ENCODE measurements at places on chromosomes 2 and 18.

DNA sequence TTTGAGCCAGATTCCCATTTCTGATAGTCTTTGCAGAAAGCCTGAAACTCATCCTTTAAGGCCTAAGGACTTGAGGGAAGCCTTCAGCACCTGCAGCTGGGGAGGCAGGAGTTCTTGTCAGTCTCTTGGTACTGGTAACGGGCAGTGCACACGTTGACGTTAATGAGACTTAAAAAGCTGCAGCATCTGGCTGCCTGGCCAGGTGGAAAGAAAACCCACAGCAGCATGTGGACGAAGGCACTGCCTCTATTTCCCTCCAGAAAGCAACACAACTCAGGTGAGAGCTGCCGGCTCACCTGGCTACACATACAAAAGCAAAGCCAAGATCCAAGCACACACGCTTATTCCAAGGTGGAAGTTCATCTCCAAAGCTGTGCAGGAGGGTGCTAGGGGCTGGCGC, 178.8 kb downstream of the ANAPC1 start:
- no peak for DNase-seq
- no peak overlapping the region for H3K4me3 ChIP-seq
- H3K36me3 ChIP-seq = no peaks in the 10 kb centered on the region

DNA sequence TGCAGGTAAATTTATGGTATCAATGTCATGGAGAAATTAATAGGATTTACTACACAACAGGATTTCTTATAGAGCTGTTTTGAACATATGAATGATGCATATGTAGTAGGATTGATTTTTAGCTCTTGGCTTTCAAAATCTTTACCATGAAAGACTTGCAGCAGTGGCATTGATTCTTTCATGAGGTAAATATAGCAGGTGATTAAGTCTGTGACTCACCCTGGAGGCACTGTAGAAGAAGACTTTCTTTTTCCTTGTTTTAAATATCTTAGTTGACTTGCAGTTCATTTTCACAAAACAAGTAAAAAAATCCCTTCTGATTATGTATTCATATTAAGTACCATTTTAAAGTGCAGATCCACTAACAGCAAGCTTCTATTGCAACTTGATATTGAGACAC, 463.0 kb downstream of the FBXO15 start:
- H3K4me1 ChIP-seq = no peaks in the 10 kb centered on the region
- no peak for DNase-seq
- no peak overlapping the region for H3K27ac ChIP-seq
- no peaks in the 10 kb centered on the region for H3K27me3 ChIP-seq
- no peaks in the 10 kb centered on the region for H3K36me3 ChIP-seq
- no peak overlapping the region for H3K4me3 ChIP-seq

DNA sequence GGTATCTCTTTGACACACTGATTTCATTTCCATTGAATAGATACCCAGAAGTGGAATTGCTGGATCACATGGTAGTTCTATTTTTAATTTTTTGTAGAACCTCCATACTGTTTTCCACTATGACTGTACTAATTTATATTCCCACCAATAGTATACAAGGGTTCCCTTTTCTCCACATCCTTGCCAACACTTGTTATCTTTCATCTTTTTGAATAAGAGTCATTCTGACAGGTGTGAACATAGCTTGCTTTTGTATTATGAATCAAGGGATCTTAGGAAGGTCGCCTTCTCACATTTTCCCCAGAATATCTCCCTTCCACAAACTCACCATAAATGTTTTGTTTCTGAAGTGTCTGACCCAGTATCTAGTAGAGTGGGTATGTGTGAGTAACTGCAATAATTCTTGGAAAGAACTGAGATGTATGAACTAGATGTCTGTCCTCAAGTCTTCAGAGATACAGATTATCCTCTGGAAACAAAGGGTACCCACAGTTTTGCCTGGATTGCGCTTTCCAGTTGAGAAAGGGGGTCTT, 17.1 kb upstream of the SP3 start:
- H3K4me1 ChIP-seq = no peaks in the 10 kb centered on the region
- DNase-seq = no peak
- H3K27me3 ChIP-seq = no peaks in the 10 kb centered on the region
- H3K27ac ChIP-seq = no peak overlapping the region

DNA sequence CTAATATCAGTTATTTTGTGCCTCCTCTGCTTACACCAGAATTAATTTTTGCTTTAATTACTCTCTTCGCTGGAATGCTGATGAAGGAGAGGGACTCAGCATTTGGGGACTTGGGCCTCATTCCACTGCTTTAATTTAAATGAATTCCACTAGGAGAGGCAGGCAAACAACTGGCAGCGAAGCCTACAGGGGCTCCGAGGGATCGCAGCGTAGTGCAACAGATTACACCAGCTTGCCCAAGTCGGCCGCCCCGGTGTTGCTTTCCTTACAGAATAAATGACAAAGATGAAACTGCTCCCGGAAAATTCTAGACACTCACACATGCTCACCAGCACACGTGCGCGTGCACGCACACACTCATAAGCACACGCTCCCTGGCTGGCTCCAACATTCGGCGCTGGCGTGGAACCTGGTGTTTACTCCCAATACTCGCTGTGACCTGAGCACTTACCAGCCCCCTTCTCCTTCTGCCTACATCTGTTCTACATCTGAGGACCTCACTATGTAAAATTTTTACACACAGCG, 175.4 kb downstream of the ZNF521 start:
- H3K27ac ChIP-seq = no peak overlapping the region
- DNase-seq = no peak
- H3K4me3 ChIP-seq = no peak overlapping the region
- no peaks in the 10 kb centered on the region for H3K4me1 ChIP-seq
- no peaks in the 10 kb centered on the region for H3K36me3 ChIP-seq
- no peaks in the 10 kb centered on the region for H3K27me3 ChIP-seq

GRCh38 chr2:65025453-65026123, 30.6 kb upstream of the CEP68 start:
- no peak overlapping the region for H3K4me3 ChIP-seq
- H3K27ac ChIP-seq = peak overlapping the region; percentile 57
- no peak for DNase-seq
- H3K4me1 ChIP-seq = peaks cover 17% of the 10 kb centered on the region
- H3K36me3 ChIP-seq = peaks cover 3% of the 10 kb centered on the region

DNA sequence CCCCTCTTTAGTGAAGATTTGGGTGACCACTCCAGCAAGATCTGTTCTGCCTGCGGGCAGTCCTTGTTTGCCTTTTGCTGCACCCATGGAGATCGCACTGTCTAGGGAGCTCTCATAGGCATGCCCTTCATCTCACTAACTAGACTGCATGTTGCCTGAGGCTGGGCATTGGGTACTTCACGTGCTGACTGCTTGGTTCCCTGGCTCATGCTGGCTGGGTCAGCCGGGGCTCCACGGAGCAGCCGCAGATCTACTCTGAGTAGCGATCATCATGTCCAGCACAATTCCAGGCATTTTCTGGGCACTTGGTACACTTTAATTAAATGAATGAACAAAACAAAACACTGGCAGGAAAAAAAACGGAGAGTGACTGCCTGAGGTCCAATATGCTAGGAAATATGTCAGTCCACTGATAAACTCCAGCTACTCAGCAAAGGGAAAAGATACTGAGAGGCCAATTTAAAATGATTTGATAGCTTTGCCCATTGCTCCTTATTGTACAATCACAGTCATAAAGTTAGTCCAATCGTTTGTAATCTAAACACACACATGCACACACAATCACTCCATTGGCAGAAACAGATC, 220.3 kb downstream of the C1D start:
- H3K36me3 ChIP-seq = no peaks in the 10 kb centered on the region
- H3K4me1 ChIP-seq = no peaks in the 10 kb centered on the region
- no peak overlapping the region for H3K27ac ChIP-seq
- no peak overlapping the region for H3K4me3 ChIP-seq
- H3K27me3 ChIP-seq = no peaks in the 10 kb centered on the region

- H3K27ac ChIP-seq = no peak overlapping the region
- H3K27me3 ChIP-seq = no peaks in the 10 kb centered on the region
- no peaks in the 10 kb centered on the region for H3K4me1 ChIP-seq
- no peaks in the 10 kb centered on the region for H3K36me3 ChIP-seq
- no peak overlapping the region for H3K4me3 ChIP-seq
- DNase-seq = no peak
Measured at GRCh38 chr2:9110346-9110884, 96.2 kb upstream of the ASAP2 start.

DNA sequence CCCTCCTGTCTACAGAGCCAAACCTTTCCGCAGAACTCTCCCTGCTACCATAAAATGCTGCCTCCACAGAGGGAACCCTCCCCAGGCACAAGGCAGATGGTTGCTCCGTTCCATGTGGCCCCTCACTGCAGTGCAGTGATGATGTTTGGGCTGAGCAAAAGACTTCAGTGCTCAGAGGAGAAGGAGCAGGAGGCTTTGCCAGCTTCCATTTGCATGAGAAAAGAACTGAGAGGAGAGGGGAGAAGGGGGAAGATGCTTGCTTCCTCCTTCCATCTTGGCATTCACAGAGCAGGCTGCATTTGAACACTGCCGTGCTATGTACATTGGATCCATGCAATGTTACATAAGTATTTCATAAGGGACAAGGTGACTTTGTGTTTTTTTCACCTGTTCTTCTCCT, 46.6 kb upstream of the TMEM200C start:
- no peaks in the 10 kb centered on the region for H3K27me3 ChIP-seq
- no peak for DNase-seq
- H3K4me3 ChIP-seq = no peak overlapping the region
- H3K36me3 ChIP-seq = no peaks in the 10 kb centered on the region
- H3K27ac ChIP-seq = no peak overlapping the region

DNA sequence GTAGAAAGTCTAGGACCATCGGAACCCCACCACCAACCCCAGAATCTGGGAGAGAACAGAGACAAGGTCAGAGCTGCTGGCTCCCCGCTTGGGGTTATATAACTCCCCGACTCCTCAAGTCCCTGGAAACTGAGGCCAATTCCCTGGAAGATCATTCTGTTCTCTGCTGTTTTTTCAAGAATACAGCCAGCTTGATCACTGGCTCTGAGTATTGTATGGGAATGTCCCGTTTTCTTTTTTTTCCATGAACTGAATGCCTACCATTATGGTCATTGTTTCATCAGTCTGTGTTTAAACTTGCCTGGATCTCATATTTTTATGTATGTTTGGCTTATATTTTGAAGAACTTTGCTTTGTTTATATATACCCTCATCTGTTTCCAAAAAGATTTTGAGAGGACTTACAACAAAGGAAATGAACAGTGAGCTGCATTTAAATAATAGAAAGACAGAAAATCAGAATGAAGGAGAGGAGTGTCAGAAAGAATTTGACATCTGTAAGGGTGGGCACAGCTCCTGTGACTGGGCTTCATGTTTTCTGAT, 90.0 kb upstream of the ALPP start:
- H3K36me3 ChIP-seq = no peaks in the 10 kb centered on the region
- H3K27ac ChIP-seq = no peak overlapping the region
- H3K27me3 ChIP-seq = no peaks in the 10 kb centered on the region
- H3K4me3 ChIP-seq = no peak overlapping the region

DNA sequence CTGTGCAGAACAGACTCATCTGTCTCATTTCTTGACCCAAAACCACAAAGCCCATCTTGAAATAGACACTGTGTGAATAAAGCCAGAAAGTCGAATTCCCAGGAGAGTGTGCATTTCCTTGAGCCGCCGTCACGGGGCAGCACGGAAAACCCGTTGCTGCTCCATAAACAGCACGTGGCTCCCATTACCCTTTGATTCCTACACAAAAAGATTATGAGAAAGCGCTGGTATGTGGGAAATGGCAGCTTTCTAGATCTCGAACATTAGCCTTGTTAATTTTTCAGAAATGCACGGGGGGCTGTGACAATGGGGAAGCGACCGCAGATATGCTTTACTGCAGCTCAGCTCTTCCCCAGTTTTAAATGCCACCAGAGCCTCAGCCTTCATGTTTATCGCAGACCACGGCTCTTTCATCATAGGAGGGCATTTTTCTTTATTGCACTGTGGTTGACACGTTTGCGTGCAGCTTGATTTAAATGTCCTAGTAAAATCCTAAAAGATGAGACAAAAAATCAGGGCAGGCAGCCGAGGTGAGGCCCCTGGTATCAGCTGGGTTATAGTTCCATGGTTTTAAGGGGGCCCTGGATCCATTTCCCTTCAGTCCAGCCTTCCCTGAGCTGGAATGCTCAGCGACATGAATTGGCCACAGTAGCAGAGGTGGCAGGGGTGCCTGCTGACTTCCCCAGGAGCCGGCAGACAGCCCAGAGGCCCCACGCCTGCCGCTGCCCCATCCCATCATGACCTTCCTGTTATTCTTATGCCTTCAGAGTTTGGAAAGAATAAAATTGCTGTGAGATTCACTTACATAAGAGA, 249.3 kb downstream of the NDUFA10 start:
- no peaks in the 10 kb centered on the region for H3K36me3 ChIP-seq
- no peak for DNase-seq
- H3K4me3 ChIP-seq = no peak overlapping the region
- no peaks in the 10 kb centered on the region for H3K27me3 ChIP-seq

GRCh38 chr2:123002660-123003248, 1022.3 kb upstream of the CNTNAP5 start:
- no peaks in the 10 kb centered on the region for H3K36me3 ChIP-seq
- no peaks in the 10 kb centered on the region for H3K27me3 ChIP-seq
- no peaks in the 10 kb centered on the region for H3K4me1 ChIP-seq
- H3K4me3 ChIP-seq = no peak overlapping the region
- no peak overlapping the region for H3K27ac ChIP-seq

- H3K36me3 ChIP-seq = no peaks in the 10 kb centered on the region
- no peak for DNase-seq
- peak overlapping the region; percentile 93 for H3K27ac ChIP-seq
- H3K27me3 ChIP-seq = no peaks in the 10 kb centered on the region
- H3K4me1 ChIP-seq = peaks cover 3% of the 10 kb centered on the region
Measured at GRCh38 chr2:88835726-88836125, 144.3 kb downstream of the RPIA start.

GRCh38 chr2:10241641-10242430, 60.9 kb upstream of the HPCAL1 start:
- H3K36me3 ChIP-seq = no peaks in the 10 kb centered on the region
- no peak overlapping the region for H3K27ac ChIP-seq
- no peak overlapping the region for H3K4me3 ChIP-seq
- H3K27me3 ChIP-seq = no peaks in the 10 kb centered on the region

GRCh38 chr2:75570948-75571729, 10.4 kb upstream of the EVA1A start:
- no peaks in the 10 kb centered on the region for H3K4me1 ChIP-seq
- no peaks in the 10 kb centered on the region for H3K36me3 ChIP-seq
- no peak overlapping the region for H3K4me3 ChIP-seq
- H3K27me3 ChIP-seq = peaks cover 5% of the 10 kb centered on the region
- DNase-seq = no peak

- no peaks in the 10 kb centered on the region for H3K27me3 ChIP-seq
- no peak overlapping the region for H3K4me3 ChIP-seq
- H3K27ac ChIP-seq = no peak overlapping the region
- H3K36me3 ChIP-seq = no peaks in the 10 kb centered on the region
- no peak for DNase-seq
Measured at GRCh38 chr2:100976645-100977391, 25.3 kb upstream of the RPL31 start.
